Hepatocyte (in vitro differentiated cells): ENCODE measurements at places on chromosomes 16 and 17.
A peak's percentile ranks its signal among the peaks of the same experiment; 100 is the strongest.

DNA sequence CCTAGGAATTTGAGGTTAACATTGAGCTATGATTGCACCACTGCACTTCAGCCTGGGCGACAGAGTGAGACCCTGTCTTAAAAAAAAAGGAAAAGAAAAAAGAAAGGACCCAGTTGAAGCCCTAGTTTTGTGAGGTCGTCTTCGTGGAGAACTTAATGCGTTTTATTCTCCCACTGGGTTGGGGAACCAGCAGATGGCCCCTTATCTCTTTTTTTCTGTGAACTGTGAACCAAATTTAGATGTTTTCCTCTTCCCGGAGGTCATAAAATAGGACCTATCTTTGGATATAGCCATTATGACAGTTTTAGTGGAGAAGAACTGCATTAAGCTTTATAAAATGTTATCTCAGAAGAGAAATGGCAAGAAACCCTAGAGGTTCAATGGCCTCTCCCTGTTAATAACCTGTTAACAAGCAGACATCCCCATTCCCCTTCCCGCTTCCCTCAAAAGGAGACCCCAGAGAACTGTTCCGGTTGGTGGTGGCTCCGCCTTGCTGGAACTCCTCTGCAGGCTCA lies 23.5 kb downstream of the KIAA0513 start:
- no peak for DNase-seq

DNA sequence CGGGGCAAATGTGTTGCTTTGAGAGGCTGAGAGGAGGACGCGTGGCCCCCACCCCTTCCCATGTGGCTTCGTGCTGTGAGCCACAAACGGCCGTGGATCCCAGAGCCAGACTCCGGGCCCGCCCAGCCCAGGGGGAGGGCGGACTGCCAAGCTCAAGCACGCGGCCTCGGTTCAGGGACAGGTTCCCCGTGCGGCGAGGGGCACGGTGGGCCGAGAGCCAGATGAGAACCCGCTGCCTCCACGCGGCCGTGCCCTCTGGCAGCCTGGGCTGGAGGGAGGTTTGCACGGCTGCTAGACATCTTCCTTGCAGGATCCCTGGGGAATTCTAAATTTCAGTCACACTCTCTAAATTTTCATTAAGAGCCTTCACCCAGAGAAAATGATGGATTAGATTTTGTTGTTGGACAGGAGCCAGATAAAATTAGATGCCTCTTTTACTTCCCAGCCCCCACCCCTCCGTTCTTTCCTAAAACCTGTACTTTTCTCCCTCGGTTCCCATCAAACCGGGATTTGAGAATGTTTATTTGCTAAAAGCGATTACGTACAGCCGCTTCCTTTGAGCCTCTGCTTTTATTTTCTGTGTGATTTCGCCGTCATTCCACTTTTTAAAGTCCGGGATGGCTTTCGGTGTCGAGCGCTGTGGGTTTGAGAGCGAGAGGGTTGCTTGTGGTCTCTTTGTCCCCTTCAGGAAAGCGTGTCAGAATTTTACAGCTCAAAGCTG lies 25.0 kb upstream of the GNG13 start:
- peak; percentile 58 for DNase-seq

DNA sequence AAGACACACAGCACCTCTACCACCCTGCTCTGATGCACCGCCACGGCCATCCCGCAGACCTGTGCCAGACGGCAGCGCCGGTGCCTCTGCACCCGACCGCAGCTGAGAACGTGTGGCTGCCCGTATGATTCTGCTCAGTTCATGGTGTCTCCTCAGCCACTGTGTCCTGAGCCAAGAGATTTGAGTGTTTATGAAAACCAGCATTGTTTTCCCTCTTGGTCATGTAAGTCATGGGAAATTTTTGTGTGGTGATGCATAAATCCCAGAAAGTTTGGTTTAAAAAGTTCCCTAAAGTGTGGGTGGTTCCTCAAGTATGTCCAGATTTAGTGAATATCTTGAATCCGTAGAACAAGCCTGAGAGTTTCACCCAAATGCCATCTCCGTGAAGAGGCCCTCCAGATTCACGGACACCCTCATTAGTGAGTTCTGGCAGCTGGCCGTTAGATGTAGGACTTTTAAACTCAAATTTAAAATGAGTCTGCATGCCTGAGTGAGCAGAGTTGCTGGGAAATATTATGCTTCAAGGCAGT lies 57.6 kb downstream of the CDRT4 start:
- no peak for DNase-seq

DNA sequence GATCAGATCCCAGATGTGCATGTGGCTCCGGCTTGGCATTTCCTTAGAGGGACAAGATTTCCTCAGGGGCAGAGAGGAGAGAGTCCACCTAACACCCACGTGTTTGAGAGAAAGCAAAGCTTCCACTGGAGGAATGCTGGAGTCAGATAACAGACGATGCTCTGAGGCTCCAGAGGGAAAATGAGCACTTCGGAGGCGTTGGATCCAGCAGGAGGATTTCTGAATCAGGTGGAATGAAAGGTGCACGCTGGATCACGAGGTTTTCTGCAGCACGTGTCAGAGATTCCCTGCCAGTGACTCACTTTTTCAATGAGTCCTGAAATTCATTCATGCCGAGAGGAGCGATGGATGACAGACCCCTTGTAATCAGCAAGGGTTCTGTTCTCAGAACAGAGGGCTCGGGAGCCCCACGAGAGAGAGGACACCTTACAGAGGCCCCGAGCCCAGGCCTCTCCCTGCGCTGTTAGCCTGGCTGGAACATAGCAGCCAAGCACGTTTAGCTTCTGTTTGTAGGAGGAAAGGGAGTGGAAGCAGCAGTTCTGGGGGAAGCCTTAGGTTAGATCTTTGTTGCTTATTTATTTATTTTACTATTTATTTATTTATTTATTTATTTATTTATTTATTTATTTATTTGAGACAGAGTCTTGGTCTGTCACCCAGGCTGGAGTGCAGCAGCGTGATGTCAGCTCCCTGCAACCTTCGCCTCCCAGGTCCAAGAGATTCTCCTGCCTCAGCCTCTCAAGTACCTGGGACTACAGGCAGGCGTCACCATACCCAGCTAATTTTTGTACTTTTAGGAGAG lies 49.3 kb upstream of the JPH3 start:
- DNase-seq = peak; percentile 56

- no peak for DNase-seq
Observed at GRCh38 chr16:4283441-4283840, 10.6 kb upstream of the TFAP4 start.

GRCh38 chr17:49494986-49495841 lies at the start of gene NGFR:
Gene NGFR (plus strand): TSS chr17:49495293. CDS start chr17:49495418, 125 bp downstream.
- DNase-seq = peak; percentile 75

DNA sequence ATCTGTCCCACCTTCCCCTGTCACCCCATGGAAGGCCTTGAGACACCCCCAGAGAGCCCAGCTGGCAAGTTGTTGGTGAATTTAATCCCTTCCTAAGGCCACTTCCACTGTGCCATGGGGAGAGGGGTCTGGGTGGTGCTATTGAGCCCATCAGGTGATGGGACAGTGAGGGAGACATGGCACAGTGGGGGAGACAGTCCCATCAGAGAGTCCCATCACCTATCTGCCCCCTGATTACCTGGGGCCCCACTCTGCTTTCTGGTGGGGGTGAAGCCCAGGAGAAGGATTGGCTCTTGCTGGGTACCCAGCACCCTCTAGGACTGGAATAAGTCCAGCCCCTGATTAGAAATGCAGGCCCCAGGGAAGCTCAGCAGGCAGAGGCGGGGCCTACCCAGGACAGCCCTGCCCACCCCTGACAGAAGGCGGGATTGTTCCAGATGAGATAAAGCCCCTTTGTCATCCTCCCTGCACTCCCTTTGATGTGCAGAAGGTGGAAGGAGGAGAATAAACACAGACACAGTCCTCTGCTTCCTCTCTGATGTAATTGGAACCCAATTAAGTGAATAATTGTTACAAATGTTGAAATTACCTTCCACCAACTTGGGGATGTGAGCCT lies 18.9 kb downstream of the TMEM132E start:
- no peak for DNase-seq

GRCh38 chr17:82065193-82065637 lies 389 bp downstream of the DUS1L start:
- DNase-seq = peak; percentile 48

- no peak for DNase-seq
Observed at GRCh38 chr16:48271728-48272127, 24.4 kb upstream of the ABCC11 start.

DNA sequence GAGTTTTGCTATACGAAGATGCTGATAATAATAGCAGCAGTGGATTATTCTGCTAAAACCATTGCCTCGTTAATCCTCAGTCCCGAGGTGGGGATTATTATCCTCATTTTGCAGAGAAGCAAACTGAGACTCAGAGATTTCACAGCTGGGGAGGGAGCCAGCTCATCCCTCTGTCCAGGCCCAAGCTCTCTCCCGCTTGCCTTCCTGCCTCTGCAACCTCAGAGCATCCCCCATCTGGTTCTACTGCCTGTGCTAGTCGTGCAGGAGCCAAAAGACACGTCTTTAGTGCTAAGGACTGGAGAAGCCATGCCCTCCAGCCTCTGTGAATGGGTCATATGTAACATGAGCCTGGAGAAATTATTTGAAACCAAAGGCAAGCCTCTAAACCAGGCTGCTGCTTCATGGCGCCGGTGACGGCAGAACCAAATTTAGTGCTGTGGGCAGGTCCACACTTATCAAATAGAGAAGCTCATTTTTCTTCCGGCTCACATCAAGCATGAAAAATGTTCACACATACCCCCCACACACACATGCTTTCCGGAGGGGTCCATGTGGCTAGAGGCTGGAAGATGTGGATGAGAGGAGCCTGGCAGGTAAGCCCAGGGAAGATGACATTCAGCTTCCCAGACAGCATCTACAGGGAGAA lies 13.5 kb downstream of the MAPT start:
- DNase-seq = no peak

DNA sequence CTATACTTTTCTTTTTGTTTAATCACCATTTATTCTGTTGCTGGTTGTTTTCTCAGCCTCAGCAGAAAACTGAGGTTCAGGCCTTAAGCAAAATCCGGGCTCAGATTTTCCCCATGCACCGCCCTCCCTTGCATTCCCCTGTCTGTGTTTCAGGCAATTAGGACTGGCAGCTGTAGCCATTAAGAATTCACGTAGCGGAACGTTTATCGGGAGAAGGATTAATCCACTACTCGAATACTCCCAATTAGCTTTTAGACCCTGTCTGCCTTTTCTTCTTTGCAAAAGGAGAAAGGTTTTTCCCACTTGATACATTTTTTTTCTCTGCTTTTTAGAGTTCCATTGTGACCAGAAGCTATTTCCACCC lies 173.1 kb downstream of the RPTOR start:
- DNase-seq = no peak

GRCh38 chr16:66052745-66053144 lies 313.7 kb upstream of the CDH5 start:
- DNase-seq = no peak

DNA sequence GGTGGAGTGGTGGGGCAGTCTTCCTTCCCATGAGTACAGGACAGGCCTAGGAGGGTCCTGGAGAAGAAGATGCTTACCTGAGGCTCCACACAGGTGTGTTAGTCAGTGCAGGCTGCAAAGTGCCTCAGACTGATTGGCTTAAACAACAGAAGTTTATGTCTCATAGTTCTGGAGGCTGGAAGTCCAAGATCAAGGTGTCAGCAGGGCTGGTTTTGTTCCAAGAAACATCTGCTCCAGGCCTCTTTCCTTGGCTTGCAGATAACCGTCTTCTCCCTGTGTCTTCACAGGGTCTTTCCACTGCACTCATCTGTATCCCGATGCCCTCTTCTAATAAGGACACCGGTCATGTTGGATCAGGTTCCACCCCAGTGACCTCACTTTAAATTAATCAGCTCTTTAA lies 153.0 kb downstream of the NTN1 start:
- DNase-seq = no peak
